ENCODE measurements at places on chromosomes 12 and 14.
A peak's percentile ranks its signal among the peaks of the same experiment; 100 is the strongest.

DNA sequence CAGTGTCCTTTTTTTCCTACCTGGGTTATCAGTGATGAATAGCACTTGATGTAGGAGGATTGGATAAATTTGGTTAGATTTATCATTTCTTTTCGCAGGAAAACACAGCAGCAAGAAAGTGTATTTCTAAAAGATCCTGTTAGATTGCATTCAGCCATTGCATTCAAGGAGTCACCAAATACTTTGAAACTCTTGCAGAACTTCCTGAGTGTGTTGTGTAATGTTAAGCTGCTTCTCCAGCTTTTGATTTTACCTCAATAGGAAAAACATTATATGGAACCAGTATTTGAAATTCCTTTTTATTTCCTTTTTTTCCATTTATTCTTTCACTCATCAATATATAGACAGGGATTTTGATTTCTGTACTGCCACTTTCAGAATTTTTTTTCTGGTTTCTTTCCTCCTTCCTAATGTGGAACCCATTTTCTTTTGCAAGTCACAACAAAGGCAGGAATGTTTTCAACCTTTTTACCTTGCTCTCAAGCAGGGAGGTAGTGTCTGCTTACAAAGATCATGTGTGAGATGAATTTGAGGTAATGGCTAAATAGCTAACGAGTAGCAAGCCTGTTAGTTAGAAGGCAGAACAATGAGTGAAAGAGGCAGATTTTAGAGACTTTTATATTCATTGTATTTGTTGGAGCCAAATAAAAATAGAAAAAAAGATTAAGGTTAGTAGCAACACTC lies 56.2 kb downstream of the PPHLN1 start:
- DNase-seq = no peak

DNA sequence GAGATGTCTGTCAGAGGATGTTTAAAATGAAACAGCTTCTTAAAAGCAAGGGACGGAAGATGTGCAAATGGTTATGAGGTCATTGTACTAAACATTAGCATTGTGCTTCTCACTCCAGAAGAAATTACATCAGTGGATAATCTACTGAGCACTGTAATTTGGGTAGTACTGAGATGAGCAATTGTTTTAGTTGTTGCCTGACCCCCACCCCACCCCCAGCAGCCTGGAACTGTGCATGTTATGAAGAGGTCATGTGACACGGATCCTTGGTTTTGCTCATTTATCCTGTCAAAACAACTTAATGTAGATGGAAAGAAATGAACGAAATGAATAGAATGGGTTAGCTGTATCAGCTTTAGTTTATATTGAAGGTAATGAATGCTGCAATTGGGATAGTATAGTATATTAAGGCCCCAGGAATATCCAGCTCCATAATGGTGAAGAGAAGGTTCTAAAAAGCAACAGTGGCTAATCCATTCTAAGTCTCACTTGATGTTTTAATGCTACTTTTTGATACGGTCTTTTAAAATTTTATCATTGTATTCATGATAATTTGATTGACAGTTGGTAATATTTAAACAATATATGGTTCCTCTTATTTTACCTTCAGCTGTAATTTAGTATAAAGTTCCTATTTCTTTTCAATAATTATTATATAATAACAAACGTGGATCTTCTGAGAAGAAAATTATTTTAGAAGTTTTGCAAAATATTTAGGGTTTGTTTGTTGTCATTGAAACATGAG lies 58.5 kb downstream of the WNK1 start:
- peak; percentile 35 for DNase-seq

- DNase-seq = no peak
These were observed 57.7 kb downstream of the HMGA2 start for GRCh38 chr12:65881965-65882413.

DNA sequence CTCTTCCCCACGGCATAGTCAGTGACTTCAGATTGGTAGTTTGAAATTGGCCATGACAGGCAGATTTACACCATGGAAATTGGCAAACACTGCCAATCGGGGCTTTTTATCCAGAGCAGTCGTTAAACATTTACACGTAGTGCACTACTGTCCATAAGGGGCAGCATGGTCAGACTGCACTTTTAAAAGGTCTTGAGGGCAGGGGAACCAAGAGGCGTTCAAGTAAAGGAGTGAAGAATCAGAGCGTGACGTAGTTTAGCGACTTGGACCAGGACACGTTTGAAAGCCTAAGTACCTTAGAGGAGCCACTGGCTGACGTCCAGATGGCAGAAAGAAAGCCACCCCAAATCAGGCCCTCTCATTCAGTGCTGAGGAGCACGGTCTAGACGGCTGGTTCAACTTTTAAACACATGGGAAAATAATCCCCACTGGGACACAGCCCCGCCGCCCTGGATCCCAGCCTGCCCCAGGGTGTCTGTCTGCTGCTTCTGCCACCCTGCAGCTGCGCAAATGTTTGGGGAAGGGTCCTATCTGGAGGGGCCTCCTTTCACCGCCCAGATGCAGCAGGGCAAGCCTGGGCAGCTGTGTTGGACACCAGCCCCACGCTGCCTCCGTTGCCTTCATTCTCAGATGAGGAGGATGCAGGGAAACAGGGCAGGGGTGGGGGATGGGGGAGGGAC lies 52.5 kb upstream of the PPP2R5C start:
- DNase-seq = no peak

DNA sequence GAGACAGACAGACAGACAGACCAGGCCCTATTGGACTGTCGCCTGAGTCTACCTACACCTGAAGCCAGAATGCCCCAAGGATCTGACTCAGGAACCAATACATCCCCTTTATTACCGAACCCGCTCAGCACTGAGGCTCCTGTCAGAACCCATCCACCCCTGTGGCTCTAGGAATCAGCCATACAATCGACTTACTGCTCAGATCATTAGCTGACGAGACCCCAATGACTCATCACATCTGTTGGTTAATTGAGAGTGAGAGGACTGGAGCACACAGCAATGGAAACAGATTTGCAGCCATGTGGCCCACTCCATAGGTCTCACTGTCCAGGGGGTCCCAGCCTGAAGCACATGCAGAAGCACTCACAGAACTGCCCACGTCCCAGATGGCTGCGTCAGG lies 15.2 kb downstream of the ITPK1 start:
- DNase-seq = no peak

- DNase-seq = no peak
These were observed 275.4 kb downstream of the TTC6 start for GRCh38 chr14:37870632-37871346.

GRCh38 chr14:61672796-61673195 lies 22.5 kb upstream of the HIF1A start:
- DNase-seq = no peak

DNA sequence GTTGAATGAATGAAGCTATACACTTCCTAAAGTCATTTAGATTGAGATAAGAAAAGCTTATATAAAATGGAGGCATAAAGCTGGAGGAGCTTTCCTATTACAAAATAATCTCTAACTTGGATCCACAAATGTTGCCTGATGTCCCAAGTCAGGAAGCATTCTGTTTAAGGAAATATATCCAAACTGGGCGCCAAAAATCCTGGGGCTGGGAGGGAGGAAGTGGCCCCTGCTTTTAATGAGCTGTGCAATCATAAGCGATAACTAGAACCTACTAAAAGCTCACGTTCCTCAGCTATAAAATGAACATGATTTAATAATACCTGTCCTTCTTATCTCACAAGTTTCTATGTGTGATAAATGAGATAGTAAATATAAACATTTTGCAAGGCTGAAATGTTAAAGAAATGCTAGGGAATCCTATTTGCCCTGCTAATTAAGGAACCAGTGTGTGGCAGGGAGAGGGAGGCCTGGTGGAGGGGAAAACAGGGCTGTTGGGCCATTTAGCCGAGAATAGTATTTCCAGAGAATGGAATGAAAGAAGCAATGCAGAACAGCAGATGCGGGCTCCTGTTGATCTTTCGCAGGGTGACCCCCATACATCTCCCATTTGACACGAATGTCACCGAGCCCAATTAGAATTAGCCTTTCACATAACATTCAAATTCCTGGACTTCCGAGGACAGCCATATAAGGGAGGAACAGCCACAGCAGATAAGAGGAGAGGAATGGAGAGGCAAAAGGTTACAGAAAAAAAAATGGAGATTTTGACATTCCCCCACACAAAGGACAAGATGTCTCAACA lies 25.9 kb downstream of the DUSP6 start:
- DNase-seq = no peak

DNA sequence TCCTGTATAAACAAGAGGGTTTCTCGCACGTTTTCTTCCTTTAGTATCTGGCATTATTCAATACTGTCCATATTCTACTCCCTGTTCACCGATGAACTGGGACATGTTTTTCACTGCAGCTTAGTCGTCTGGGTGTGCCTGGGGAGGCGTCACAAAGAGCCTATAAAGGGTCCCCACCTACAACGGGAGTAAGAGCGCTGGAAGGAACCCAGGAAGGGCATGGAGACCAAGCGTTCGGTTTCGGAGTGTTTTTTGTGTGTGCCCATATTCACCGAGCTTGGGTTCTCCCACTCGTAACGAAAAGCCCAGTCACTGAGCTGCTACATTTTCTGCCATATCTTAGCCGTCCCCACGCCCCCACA lies 592 bp upstream of the USP15 start:
- no peak for DNase-seq

DNA sequence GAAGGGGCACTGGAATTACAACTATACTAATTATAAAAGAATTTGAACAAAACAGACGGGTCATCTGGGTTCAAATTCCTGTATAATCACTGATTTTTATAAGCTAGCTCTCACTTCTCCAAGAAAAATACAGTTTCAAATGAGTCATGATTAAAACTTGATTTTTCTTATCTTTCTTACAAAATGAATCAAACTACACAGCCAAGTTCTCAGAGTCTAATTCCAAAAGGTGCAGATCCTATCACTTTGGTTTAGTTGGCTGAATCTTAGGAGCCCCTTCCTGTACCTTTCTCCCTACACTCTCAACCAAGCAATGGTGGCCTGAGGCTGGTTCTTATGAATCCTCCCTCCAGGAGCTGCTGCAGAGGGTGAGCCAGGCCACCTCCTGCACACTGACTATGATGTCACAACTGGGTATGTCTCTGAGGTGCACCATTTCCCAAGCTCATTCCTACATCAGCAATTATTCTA lies 43.8 kb upstream of the BMP4 start:
- DNase-seq = no peak

DNA sequence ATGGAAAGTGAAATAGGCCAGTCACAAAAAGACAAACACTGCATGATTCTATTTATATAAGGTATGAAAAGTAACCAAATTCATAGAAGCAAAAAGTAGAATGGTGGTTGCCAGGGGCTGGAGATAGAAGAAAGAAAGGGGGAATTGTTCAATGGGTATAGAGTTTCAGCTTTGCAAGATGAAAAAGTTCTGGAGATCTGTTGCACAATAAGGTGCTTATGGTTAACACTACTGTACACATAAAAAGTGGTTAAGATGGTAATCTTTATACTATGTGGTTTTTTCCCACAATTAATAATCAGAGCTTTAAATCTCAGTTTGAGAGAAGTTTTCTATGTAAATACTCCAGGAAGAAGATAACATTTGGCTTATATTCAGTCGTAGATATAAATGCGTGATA lies 73.4 kb downstream of the SLC38A4 start:
- no peak for DNase-seq

GRCh38 chr12:77813558-77813957 lies 17.1 kb upstream of the NAV3 start:
- no peak for DNase-seq

- no peak for DNase-seq
These were observed 318.1 kb downstream of the AEBP2 start for GRCh38 chr12:19757317-19757877.

DNA sequence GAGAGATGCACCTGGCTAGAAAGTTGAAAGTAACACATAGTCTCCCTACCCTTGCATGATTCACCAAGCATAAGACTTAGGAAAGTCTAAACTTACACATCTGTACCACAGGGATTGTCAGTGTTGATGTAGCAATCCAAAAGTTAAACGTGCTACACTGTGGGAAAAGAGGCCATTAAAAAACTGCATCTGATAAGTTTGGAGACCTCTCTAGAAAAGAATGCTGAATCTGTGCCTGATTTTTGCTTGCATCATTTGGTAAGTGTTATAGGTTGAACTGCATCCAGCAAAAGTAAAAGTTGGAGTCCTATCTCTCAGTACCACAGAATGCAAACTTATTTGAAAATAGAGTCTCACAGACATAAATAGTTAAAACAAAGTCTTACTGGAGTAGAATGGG lies 126.6 kb downstream of the SLC6A15 start:
- no peak for DNase-seq

DNA sequence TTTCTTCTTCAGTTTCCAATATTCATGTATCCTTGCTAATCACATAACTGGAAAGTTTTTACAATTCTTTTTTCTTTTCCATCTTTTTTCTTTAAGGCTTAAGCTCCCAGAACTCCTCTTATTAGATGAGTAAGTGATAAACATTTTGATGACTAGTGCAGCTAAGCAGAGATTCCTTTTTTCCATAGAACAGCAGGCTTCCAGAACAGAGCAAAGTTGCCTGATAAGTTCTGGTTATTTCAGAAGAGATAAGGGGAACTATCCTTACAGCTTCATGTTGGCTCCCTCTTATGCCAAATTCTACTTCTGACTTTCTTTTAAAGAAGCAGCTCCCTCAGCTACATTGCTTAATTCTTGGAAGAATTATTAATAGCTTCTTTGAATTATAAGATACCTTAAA lies 194.7 kb upstream of the FAR2 start:
- no peak for DNase-seq

DNA sequence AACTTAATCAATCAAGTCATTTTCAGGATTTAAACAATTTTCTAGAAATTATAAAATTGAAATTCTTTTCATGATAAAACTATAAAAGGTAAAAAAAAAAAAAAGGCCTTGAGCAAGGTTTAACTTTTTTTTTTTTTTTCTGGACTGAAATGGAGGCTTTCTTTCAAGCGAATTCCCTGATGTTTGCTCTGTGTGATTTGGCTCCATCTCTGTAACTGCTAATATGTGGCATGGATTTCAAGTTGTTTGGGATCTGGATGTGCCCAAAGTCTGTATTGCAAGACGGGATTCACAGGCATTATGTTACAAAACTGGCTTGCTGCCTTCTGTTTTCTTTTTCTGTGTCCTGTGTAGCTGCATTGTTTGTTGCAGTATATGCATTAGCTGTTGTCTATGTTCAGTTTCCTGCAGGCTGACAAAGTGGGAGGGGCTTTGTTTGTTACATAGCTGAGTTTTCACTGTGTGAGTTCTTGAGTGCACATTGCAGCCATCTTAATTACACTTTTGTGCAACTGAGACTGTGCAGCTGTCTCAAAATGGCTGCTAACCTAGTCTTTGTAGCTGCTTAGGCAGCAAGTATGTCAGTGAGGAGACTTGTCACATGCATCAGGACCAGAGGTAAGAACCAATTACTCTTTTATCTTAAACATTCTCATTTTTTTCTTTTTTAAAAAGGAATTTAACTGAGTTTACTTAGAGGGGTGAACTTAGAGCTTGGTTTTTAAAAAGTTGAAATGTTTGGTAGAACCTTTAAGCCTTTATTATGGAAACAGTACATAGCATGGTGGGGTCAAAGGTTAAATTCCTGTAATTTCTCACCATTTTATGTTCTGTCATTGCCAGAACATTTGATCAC lies 19.5 kb downstream of the ATF7IP start:
- DNase-seq = peak; percentile 29

GRCh38 chr14:87233266-87233665 lies 759.7 kb downstream of the GALC start:
- no peak for DNase-seq

- DNase-seq = no peak
These were observed 18.9 kb downstream of the C2CD5 start for GRCh38 chr12:22525426-22525825.
